Stimulated activated CD4-positive, alpha-beta T cell treated with anti-CD3 and anti-CD28 coated beads, Interleukin-12 subunit alpha, Interleukin-12 subunit beta, amount 100 ng/mL, for 4 hours (primary cell): ENCODE measurements at places on chromosomes 1 and 21.

DNA sequence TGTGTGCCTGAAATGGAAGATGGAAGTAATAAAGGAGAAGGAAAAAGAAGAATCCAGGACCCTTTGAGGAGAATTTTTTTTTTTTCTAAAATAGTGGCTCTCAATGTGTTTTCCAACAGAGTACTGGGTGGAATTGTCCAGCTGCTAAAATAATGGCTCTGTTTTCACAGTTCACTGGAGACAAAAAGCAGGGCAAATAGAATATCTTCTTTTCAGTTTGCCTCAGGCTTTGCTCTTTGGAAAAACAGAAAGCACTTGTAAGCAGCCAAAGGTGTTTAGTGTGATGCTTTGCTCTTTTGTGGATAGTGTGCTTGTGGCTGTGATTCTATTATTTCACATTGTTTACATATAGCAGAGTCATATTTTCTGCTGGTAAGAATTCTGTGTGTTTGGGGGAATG is 77.4 kb upstream of the MROH9 start:
- no peak for DNase-seq

- DNase-seq = no peak
These were observed 60.3 kb downstream of the XCL2 start for GRCh38 chr1:168483539-168483938.

DNA sequence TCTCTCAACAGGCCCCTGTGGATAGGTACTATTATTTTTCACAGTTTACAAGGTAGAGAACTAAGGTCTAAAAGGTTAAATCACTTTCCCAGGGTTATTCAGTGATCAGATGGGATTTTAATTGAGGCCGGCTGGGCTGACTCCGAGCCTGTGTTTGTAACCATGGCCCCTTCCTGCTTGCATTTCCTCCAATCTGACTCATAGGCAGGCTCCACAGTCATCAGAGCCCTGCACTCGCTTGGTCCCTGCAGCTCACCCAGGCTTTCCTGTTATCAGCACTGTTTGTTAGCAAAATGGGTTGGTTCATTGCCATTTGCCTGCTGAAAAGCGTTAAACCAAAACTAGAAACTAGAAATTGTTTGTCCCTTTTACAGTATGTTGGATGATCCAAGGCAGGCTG is 41.4 kb upstream of the LMX1A start:
- DNase-seq = no peak

GRCh38 chr1:19044975-19045831 is 88.7 kb upstream of the IFFO2 start:
- no peak for DNase-seq

DNA sequence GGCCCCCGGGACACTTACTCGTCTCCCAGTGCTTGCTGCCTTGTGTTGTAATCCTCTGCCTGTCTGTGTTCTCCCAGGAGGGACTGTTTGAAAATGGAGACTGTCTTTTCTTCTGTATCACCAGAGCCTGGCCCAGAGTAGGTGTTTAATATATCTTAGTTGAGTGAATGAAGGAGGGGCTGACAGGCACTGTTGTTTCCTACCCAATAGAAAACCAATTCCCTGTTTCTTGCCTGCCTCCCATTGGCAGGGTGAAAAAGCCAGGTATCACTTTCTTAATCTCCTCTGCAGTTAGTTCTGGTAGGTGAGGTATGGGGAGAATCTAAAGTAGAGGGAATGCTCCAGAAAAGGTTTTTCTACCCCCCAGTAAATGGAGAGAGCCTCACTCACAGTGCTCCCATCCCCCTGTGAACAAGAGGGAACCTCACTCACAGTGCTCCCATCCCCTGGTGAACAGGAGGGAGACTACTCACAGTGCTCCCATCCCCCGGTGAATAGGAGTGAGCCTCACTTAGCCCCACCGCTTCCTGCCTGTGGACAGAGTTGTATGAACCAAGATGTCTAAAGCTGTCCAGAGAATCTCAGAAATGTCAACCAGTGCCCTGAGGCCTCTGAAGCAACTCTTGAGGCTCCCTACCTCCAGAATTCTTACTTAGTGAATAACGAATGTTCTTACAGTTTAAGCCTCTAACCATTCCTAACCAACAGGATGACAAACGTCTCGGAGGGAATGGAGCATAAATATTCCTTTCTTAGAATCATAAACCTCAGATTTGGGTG is at the start of gene GJA5:
TSS of gene GJA5 (minus strand) at position 122 of the 780 bp plus-strand sequence. CDS start 1,364 bp downstream, outside the sequence.
- no peak for DNase-seq

GRCh38 chr1:203189951-203190352 is 3.4 kb upstream of the CHI3L1 start:
- DNase-seq = no peak

GRCh38 chr1:90959352-90960206 is 62.3 kb downstream of the ZNF644 start:
- DNase-seq = no peak

GRCh38 chr1:203934651-203935050 is 73.3 kb downstream of the SNRPE start:
- no peak for DNase-seq

GRCh38 chr1:164320790-164321731 is 237.9 kb upstream of the PBX1 start:
- no peak for DNase-seq

DNA sequence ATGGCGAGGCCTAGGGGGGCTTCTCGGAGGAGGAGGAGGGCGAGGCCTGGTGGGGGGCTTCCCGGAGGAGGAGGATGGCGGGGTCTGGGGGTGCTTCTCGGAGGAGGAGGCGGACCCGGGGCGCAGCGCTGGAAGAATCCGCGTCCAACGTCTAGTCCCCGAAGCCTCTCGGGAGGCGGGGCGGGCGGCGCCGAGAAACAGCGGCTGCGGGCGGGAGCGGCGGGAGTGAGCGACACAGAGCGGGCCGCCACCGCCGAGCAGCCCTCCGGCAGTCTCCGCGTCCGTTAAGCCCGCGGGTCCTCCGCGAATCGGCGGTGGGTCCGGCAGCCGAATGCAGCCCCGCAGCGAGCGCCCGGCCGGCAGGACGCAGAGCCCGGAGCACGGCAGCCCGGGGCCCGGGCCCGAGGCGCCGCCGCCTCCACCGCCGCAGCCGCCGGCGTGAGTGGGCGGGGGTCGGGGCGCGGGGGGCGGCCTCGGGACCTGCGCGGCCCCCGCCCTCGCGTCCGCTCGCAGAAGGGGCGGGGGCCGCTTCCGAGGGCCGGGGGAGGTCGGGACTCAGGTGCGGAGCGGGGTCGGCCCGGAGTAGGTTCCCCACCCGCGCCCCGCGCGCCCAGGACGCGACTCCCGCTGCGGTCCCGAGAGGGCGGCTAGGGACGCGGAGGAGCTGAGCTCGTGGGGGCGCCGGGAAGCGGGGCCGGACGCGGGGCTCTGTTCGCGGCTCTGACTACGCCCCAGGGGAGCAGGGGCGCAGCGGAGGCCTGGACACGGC is at the start of gene KLHL17:
TSS of gene KLHL17 (plus strand) at position 222 of the 769 bp plus-strand sequence. CDS start at position 332, 110 bp downstream.
- DNase-seq = peak; percentile 83

DNA sequence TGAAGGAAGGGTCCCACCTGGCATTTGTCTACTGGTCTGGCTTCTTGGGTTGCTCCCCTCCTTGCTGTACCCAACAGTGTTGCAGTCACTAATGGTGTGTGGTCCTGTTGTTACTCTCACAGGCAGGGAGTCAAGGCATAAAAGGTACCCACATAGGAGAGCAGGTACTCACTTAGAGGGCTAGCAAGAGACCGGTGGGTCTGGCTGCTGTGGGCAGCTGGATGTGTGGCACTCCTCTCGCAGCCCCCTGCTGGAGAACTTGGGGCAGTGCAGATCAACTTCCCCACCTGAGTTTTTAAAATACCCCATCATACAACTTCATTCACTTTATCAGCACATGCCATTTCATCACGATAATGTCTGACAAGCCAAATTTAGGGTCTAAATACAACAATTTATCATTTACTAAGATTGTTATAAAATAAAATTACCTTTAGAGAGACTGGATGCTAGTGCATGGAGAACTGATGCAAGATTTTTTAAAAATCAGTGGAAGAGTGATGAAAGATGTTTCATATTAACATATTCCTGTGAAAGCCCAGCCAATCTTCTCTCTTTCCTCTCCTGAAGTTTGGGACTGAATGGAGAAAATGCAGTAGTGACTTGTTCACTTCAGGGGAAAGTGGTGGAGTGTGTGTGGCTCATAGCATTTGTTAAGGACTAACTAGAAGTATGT is 42.8 kb downstream of the ACP6 start:
- peak; percentile 43 for DNase-seq

DNA sequence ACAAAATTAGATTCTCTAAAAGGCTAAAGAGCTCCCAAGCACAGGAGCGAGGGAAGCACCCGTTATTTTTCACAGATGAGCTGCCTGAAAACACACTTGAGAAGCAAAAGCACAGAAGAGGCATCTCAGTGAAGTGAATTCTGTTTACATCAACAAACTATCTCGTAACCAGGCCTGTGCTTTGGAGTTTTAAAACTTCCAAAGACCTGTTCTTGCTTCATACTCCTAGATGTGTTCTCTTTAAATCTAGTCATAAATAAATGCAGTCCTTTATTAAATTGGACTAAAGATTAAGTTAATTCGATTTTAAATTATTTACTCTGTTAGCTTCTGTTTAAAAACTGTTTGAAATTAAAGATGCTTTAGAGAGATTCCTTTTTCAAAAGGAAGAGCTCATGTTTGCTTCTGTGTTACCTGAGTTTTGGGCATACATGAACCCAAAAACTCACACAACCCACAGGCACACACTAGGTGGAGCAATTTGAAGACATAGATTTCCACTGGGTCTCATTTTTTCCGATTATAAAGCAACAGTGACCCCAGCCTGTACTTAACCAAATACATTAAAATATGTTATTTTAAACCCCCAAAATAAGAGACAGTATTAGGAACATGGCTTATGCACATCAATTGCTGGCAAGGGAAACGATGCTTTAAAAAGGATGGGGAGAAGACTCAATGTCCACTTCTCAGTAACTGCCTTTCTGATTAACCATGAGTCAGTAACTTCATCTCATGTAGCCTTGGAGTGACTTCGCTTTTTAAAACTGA is 648.2 kb downstream of the SMYD3 start:
- DNase-seq = no peak

DNA sequence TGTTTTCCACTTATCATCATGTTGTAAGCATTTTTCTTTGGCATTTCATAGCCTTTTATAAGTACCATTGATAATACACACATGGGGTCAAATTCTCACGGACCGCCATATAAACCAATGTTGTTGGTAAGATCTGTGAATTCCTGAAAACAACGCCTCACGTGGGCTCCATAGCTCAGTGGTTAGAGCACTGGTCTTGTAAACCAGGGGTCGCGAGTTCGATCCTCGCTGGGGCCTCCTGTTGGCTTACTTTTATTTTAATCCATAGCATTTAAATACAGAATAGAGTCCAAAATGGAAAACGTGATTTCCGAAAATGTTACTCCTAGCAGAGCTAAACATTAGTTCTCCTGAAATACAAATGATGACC is 83.1 kb downstream of the HHIPL2 start:
- peak; percentile 70 for DNase-seq

DNA sequence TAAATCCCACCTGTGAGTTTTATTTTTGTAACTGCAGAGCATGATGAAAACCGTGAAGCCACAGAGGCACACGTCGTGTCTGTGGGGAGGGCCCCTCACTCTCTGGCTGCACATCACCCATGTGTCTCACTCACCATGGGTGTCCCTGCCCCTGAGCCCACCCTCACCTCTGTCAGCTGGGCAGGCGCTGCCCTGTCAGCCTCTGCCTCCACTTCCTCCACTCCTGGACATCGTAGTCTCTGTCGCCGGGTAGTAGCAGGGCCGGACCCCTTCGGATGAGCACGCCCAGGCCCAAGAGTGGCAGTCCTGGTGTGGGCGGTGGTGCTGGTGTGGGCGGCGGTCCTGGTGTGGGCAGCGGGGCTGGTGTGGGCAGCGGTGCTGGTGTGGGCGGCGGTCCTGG is 37.3 kb downstream of the COL18A1 start:
- DNase-seq = no peak

GRCh38 chr1:2196901-2197638 is 2.5 kb upstream of the FAAP20 start:
- DNase-seq = no peak

DNA sequence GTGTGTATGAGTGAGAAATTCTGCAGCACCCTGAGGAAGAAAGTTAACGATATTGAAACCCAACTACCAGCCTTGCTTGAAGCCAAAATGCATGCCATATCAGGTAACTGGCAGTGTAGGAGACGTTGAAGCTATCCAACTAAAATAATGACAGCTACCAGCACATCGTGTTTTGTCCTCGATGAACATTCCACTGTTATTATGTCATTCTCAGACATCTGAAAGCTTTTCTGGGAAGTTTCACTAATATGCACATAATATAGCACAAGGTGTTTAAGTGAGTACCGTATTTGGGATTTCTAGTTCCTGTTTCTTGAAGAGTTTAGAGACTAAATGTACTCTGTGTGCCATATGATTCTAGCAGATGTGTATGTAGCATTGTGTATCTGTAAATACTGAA is 173.5 kb downstream of the DISC1 start:
- no peak for DNase-seq

- DNase-seq = peak; percentile 22
These were observed 572 bp downstream of the LPGAT1 start for GRCh38 chr1:211830055-211830327.

DNA sequence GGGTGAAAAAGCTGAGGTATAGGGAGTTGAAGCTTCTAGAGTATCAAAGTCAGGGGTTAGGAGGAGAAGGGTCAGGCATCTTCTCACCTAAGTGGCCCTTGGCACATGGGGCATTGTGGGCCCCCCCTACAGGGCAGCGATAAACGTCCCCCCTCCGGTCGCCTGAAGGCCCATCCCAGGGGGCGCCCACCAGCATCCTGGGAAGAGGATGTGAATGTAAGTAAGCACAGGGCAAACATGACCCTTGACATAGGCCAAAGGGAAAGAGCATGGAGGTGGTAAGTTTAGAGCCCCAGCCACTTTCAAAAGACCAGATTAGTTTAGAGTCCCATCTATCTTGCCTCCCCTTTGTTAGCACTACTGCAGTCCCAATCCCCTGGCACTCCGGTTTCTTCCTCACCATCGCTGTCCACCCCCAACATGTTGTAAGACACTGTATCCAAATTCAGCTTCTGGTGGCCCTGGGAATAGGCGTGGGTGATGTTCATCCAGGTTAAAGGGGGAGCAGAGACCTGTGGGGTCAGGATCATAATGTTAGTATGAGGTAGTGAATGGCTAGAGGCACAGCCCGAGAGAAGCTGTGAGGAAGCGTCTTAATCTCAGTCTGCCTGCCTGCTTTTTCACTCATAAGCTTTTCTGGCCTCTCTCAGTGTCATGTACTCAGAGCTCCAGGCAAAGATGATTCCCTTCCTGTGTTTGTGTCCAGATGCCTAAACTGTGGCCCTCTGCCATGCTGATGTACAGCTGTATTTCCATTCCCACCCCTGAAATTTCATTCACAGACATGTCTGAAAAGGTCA is 2.7 kb downstream of the ITGA10 start:
- DNase-seq = no peak

GRCh38 chr1:150881331-150882070 is 5.1 kb upstream of the ARNT start:
- DNase-seq = no peak

- DNase-seq = no peak
These were observed 159.1 kb downstream of the NFIA start for GRCh38 chr1:61241411-61241838.

GRCh38 chr1:1004780-1005697 is 5.1 kb upstream of the HES4 start:
- no peak for DNase-seq
